ENCODE measurements at places on chromosomes 7 and 10.

DNA sequence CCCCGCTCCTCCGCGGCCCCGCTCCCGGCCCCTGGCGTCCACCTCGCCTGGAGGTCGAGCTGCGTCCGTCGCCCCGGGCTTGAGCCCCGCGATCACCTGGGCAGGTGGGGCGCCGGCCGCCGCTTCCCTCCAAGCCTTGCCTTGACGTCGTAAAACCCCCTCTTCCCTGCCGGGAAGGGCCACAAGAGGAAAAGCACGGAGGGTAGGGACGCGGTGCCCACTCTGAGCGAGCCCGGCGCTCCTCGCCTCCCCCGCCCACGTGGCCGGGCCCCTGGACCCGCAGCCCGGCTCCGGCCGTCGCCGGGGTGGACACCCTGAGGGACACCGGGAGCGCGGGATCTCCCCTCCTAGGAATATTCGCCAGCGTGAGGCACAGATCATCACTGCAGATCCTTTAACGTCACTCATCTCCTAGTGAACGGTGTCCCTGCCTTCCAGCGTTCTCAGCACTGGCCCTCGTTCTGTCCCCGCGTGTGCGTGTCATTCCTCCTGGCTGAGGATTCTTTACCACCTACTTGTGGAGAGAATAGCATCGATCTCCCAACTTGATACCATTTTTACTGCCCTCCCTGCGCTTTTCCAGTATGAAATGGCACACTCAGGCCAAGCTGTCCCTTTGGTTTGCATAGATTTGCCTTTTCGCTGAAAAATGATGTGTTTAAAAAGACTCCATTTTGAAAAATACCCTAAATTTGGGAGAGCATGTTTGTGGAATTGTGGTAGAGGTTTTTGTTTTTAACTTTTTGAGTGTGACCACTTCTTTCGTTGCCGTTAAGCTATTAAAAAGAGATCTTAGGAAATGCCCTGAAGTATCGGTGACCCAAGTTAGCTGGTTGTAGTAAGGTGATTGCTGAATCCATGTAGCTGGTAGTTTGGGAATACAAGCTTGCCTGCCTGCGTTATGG is 649 bp downstream of the ACTR3B start:
- DNase-seq: peak; percentile 4

GRCh38 chr10:56881218-56881617 is 520.2 kb upstream of the ZWINT start:
- DNase-seq: no peak

DNA sequence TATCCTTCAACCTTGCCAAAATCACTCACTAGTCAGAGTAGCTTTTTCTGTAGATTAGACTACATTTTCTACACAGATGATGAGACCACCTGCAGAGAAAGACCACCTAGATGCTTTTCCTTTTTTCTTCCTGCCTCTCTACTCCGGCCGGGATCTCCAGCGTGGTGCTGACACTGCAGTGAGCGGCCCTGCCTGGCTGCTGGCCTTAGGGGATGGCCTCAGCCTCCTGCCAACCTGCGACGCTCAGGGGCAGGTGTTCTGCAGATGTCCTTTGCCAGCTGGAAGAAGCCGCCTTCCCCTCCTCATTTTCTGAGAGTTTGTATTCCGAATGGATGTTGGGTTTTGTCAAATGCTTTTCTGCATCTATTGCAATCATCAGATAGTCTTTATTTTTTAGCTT is 43.5 kb upstream of the NKX6-2 start:
- no peak for DNase-seq

- DNase-seq: no peak
These were observed 37.5 kb downstream of the BTBD16 start for GRCh38 chr10:122308417-122309141.

DNA sequence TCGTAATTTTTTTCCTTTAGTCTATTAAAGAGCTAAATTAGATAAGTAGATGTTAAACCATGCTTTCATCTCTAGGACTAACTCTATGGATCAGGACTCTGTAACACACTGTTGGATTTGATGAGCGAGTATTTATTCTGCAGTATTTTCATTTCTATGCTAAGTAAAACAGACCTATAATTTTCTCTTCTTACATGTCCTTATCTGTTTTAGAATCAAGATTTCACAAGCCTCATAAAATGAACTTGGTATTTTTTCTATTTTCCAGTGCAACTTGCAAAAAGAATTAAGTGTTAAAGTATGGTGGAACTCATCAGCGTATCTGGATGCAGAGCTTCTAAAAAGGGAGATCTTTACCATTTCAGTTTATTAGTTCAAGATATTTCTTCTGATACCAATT is 2.4 kb downstream of the CACUL1 start:
- no peak for DNase-seq

DNA sequence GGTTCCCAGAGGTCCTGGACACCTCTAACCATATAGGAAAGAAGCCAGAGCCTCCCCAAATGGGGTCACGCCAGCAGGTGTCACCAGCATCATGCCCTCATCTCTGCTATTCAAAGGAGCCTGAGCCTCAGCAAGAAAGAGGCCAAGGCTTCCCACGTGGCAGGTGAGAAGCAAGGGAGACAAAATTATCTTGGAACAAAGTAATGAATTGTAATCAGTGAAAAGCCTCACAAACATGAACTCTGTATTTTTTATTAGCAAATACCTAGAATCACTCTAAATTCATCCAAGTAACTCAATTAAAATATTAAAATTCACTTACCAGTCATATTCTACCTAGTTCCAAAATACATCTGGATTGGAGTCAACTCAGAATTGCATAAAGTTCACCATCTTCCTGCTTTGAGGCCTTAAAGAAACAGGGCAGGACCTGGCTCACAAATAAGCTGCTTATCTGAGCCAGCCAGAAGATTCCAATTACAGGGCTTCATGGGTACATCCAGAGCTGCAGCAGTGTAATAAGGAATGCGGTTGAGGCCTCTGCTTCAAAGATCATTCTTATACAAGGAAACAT is 68.7 kb downstream of the SGMS1 start:
- no peak for DNase-seq

- no peak for DNase-seq
These were observed 8.8 kb downstream of the ZNHIT1 start for GRCh38 chr7:101226721-101227120.

DNA sequence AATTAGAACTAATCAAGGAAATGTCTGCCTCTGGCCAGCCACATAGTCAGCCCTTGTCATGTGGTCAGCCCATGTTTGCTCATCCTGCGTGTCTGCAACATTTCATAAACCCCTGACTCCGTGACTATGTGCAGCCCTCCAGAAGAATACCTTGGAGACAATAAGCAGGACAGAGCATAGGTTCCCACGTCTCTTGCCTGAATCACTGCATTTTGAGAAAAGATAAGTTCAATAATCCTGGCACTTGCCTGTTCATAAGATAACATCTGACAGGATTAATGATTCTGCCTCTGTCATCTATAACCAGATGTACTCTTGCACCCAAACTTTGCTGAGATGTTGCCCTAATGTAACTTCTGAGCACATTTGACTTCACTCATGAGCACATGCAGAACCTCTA is 78.4 kb downstream of the AKR1D1 start:
- no peak for DNase-seq

DNA sequence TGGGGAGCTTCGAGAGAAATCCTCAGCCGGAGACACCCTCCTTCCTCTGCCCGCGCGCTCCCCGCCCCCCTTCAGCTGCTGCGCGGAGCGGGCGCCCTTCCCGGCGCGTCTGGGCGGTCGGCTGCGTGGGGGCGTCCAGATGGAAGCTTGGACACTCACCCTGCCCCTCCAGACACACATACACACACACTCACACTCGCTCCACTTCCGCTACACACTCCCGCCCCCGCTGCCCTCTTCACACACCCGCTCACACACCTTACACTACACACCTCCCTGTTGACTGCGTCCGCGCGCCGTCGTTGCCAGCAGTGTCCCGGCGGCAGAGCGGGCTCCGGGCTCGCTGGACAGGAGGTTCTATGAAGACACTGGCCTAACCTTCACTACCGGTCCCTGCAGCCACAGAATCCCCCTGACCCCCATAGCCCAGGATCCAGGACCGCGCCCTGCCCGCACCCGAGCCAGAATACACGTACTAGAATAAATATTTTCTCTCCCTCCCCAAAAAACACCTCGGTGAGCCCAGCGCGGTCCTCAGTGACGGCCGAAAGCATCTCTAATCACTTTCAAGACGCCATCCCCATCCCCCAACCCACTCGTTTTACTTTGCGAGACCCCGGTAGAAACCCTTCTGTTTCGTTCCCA is 1.1 kb upstream of the EGR2 start:
- peak; percentile 54 for DNase-seq

- DNase-seq: no peak
These were observed 34.8 kb downstream of the MGMT start for GRCh38 chr10:129501652-129502436.

- no peak for DNase-seq
These were observed 81.6 kb downstream of the ARMH3 start for GRCh38 chr10:101974091-101974971.

DNA sequence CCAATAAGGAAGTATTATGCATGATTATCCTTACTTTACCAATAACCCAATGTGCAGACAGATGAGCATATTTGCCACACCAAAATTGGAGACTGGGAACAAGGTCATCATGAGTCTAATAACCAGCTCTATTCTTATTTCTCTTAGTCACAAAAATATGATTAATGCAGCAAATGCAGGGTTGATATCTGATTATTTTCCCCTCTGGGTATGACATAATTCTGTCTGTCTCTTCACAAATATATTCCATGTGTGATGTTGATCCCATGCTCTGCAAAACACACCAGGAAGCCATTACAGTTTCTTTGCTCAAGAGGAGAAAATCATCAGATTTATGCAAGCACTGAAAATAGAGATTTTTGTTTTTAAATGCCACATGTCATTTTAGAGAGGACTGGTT is 196.5 kb upstream of the DGKB start:
- DNase-seq: no peak

DNA sequence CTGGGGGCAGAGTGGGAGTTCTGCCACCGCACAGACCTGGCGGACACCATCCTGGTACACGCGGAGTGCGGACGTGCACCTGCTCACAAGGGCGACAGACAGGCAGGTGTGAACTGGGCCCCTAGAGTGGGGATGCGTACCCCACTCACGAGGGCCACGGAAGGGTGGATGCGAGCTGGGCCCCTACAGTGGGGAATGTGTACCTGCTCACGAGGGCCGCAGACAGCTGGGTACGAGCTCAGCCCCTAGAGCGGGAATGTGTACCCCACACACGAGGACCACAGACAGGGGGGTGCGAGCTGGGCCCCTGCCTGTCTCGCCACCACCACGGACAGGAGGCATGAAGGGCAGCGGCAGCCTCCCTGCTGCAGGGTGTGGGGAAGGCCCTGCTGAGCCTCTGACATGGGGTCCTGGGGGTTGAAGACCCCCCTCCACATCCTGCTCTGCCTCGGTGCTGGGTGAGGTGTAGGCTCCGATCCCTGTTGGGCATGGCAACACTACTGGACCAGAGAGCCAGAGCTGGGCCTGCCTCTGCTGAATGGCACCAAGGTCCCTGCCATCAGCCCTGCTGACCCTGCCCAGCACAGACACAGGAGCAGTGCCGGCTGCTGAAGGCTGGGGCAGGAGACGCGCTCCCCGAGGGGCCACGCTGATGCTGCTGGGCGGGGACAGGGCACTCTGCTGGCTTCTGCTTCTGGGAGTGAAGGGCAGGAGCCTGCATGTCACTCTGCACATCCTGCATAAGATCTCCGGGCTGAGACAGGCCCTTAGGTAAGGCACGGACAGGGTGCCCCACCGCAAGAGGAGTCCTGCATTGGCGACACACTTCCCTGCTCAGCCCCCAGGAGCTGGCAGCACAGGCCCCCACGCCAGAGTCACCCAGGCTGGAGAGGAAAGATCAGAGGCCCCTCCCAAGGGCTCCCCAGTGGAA is 259.2 kb downstream of the MAD1L1 start:
- no peak for DNase-seq

- DNase-seq: peak; percentile 18
These were observed 82.4 kb downstream of the ADCYAP1R1 start for GRCh38 chr7:31134246-31135188.

DNA sequence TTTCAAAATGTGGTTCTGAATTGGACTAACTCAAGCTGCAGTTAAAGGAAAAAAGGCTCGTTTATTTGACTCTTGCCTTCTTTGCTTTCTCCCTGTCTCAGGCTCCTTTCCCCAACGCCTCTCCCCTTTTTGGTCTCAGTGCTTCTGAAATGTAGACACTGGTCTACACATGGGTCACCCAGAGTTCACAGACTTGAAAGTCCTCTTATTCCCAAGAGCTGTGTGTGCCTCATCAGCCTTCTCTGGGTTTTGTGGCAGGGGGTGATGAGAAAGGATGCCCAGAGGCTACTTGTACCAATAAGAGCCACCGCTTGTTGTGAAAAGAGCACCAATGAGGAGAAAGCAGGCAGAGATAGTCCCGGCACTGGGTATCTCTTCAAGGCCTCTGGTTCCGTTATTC is 125.7 kb downstream of the BICC1 start:
- no peak for DNase-seq

GRCh38 chr10:9158675-9159074 is 1104.2 kb downstream of the GATA3 start:
- no peak for DNase-seq

DNA sequence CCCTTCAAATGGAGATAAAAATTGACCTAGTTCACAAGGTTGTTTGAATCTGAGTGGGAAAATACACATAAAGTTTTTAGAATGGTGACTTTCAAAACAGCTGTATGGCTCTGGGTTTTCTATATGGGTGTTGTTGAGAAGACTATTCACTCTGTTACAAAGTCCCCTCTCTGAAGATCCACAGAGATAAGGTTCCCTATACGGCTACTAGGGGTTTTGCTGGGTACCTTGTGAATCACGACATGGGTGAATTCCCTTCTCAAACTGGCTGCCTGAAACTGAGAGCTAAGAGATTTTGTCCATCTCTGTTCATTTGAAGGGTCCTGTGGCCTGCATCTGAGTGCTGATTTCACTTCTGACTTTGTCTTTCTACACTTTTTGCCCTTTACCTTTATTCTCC is 11.8 kb upstream of the SLC13A1 start:
- no peak for DNase-seq

DNA sequence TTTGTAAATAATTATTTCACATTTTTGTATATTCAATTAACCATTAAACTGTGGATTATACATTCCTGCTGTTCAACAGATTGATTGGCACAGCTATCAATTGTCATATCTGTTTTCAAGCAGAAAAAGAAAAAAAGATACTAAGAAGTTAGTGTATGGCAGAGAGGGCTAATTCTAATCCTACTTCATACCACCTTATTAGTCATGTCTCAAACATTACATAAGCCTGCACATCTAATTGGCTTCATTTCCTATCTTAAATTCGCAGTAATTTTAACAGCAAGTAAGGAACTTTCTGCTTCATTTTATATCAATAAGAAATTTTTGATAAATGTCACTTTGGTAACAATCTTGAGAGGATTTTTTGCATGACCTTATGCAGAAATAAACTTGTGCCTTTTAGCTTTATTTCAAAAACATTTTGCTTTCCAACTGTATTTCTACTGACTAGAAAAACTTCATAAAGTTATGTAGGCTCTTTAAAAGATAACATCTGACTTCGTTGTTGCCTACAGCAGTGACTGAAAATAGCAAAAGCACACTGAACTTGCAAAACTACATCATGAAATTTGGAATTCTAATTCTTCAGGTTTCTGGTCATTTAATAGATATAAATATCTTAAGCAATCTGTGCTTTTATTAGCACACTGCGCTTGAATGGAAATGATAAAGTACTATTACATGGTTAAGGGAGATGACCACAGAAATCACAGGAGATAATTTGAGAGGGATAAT is 111.5 kb downstream of the SEMA3C start:
- no peak for DNase-seq

GRCh38 chr7:141697211-141697871 is 4.6 kb downstream of the DENND11 start:
- no peak for DNase-seq

- DNase-seq: no peak
These were observed 64.5 kb downstream of the CARD11 start for GRCh38 chr7:2979201-2979631.

Data from stimulated activated CD8-positive, alpha-beta memory T cell treated with anti-CD3 and anti-CD28 coated beads, Interleukin-15, amount 100 ng/mL, for 48 hours (primary cell).